Stimulated activated CD4-positive, alpha-beta T cell treated with anti-CD3 and anti-CD28 coated beads, TNF-alpha, amount 100 ng/mL, for 1 hour (primary cell): ENCODE measurements at places on chromosomes 6 and 20.

DNA sequence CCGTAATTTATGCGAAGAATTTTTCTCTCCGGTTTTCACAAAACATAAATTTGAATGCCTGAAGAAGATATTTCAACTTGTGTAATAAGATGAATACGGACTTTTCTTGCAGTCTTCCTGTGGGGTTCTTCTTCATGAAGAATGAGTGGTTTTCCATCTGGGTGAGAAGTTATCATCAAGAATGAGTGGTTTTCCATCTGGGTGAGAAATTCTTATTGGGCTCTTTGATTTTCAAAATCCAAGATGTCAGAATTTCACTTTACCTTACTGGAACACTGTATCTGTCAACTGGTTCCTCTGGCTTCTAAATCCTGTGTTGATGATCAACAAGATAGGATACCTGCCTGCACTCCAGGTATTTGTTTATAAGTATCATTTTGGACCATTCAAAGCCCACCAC lies 160.1 kb upstream of the C6orf118 start:
- no peak for DNase-seq

- DNase-seq = no peak
Measured at GRCh38 chr6:137683916-137684315, 183.1 kb upstream of the TNFAIP3 start.

GRCh38 chr6:158789115-158789917 lies 29.9 kb downstream of the EZR start:
- no peak for DNase-seq

GRCh38 chr6:37757381-37757780 lies 59.7 kb upstream of the MDGA1 start:
- DNase-seq = no peak

- DNase-seq = no peak
Measured at GRCh38 chr20:44011251-44011940, 96.7 kb downstream of the TOX2 start.

DNA sequence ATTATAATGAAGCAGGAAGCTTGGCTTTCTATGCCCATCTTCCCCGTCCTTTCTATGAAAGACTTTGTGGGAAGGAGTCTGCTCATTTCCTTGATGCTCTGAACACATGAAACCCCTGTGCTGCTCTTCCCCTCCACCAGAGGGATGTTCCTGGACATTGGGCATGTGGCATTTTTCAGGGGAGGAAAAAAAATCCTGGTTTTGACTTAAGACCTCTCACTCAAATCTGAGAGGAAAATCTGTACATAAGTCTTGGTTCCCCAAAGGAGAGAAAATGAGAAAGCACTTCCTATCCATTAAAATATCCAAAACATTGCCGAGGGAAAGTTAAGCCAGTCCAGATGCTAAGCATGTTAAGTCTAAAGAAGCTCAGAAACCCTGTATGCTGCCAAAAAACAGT lies 393.0 kb downstream of the PAX1 start:
- no peak for DNase-seq

DNA sequence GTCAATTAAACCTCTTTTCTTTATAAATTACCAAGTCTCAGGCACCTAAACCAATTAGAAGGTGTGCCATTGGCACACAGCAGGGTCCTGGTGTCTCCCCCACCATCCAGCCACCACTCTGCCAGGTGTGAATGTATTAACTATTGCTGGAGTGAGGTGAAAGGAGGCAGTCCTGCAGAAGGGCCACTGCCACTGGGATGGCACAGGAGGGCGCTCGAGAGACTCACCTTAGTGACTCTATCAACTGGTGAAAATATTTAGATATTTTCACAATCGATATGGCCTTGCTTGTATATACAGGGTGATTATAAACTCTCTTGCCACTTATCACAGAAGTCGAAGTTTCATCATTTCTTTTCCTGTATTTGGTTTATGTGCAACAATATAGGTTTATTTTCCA lies 145.6 kb upstream of the ESR1 start:
- DNase-seq = no peak

DNA sequence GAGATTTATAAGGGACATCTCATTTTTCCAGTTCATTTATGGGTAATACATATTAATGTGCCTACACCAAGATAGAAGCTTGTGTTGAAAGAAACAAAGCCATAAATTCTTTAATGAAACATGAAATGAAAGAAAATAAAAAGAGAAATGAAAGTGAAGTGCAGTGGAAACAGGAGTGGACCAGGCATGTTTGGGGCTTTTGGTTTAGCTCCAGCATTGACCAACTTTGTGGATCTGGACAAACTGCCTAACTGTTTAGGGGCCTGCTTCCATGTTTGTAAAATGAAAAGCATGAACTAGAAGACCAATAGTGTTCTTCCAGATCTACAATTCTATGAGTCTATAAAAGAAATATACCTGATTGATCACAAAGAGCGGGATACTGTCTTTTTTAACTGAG lies 124.9 kb downstream of the GJA10 start:
- no peak for DNase-seq

DNA sequence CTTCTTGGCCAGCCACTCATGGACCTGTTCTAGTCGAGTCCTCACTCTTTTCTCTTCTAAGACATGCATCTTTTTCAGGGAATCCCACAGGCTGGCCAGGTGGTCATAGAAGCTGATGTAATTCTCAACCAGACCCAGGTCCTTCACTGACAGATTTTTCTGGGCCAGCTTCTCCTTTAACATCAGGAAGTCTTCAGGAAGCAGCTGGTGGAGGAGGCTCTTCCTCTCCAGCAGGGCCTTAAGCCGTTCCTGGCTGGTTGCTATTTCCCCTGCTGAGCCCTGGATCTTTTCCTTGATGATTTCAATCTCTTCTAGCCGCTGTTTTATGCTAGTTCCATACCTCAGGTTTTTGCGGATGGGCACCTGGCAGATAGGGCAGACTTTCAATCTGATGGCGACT lies 28.6 kb downstream of the DDX27 start:
- no peak for DNase-seq

DNA sequence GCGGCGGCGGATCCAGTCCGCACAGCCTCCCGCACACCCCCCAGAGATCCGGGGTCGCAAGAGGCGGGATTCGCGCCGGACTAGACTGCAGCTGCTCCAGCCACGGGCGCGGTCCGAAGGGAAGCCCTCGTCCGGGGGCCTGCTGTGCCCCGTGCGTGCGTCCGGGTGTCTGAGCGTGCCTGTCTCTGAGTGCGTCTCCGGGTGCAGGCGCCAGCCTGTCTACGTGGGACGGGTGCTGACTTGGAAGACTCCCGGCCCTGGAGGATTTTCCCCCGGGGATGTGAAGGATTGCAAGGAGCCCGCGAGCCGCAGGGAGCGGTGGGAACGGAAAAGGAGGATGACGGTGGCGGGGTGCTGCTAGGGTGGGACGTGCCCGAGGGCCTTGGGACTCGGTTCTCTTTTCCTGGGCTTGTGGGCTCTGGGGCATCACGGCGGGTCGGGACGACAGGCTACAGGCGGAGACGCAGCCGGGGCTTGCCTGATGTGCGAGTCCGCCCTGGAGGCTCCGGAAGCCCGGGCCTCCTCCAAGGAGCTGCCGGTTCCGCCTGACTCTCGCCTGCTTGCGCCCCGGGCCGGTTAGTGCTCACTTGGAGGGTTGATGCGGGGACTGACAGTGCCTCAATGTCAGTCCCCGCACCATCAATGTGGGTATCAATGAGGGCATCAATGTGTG lies 5.7 kb downstream of the MAFB start:
- DNase-seq = no peak

DNA sequence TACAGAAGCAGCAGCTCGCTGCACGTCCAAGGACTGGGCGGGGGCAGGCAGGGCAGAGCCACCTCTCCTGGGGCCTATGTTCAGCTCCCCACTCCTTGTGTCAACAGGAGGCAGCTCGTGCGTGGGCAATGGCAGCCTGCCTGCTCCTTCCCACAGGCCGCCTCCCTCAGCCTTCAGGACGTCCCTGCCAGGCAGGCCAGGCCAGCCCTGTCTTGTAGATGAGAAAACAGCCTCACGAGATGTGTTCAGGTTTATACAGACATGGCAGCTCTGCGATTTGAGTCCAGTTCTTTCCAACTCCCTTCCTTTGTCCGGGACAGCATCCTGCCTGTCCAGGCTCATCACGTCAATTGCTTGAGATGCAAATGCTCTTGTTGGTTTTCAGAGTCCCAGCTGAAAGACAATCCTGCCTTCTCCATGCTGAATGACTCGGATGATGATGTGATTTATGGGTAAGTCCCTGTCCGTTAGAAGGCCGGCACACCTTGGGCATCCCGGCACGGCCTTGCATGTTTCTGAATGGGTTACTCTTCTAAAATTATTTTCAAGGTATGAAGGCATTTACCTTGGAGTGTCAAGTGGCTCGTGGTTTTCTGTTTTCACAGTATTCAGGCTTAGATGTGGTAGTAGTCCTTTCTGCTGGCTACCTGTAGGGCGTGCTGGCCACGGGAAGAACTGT lies 13.5 kb downstream of the DYNLT1 start:
- no peak for DNase-seq

GRCh38 chr20:10720565-10720964 lies 46.8 kb upstream of the JAG1 start:
- no peak for DNase-seq

DNA sequence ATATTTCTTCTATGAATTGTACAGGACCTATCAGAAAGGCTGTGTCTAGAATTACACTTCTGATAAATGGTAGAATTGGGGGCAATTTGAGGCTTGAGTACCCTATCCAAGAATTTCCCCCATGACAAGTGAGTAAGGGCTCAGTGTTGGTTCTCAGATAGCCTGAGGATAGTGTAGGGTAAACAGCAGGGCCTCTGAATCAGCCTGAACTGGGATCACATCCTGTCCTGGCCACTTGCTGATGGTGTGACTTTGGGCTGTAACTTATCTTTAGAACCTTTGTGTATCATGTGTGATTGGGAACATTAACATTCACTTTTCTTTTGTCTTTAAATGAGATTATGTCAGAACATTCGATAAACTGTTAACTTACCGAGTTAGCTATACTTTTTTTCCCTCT lies 151.0 kb downstream of the CLIC5 start:
- no peak for DNase-seq

DNA sequence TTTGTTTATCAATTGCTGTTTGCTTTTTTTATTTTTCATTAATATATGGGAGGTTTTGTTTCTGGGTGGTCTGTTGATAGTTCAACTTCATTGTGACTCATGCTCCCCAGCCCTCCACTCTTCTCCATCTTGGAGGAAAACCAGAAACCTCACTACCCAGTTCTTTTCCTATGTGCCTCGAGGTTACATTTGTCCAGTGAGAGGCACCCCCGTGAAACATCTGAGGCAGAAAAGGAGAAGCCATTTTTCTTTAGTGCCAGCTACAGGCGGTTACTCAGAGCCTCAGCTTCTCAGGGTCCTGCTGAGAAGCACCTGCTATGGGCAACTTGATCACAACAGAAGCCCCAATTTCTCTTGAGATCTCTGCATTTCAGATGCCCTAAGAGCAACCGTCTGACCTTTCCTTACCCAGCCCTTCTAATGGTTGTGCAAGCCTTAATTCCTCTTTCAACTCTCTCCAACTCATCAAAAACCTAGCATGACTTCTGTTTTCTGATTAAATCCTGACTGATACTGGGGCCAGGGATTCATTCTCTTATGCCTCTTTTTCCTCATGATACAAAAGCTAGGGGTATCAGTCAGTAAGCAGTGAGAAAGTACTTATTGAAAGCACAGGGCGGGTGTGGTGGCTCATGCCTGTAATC lies 144.6 kb downstream of the ELOVL4 start:
- no peak for DNase-seq

- DNase-seq = no peak
Measured at GRCh38 chr6:38968702-38969149, 79.9 kb upstream of the GLP1R start.

DNA sequence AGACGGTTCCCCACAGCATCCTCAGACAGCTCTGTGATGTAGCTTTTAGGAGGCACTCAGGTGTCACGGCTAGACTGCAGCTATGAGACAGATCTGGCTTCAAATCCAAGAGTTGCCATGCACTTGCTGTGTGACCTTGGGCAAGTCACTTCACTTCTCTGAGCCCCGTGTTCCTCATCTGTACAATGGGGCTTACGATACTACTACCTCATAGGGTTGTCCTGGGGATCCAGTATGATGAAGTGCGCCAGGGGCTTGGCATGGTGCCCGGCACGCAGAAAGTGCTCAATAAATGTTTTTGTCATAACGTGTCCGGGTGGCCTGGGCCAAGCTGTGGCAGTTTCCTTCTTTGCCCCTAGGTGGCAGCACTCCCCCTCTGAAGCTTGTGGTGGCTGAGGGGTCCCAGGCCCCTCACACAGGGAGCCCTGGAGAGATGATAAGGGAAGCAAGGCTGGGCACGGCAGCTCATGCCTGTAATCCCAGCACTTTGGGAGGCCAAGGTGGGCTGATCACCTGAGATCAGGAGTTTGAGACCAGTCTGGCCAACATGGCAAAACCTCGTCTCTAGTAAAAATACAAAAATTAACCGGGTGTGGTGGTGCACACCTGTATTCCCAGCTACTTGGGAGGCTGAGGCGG lies 19.1 kb upstream of the CHMP4B start:
- DNase-seq = no peak

DNA sequence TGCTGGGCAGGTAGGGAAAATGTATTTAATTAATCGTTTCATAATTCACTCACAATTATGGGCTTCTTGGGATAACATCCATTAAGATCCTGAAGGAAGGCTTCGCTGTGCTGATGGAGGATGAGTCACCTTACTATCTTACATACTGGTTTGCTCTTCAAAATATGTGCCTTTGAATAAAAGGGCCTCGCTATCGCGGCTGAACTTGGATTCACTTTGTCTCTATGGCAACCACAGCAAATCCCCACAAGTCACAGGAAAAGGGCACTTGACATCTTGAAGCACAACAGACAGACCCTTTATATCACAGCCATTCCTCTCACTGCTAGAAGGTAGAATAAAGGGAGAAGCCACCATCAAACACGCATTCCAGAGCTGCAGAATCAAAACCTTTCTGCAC lies 141.3 kb upstream of the MYLIP start:
- DNase-seq = no peak

- peak; percentile 17 for DNase-seq
Measured at GRCh38 chr20:44780226-44780625, 30.1 kb downstream of the RIMS4 start.
